Body of pancreas (tissue), 4 donors: ENCODE measurements at places on chromosomes 3 and 15. TPM values are rescaled to one million over a fixed set of nuclear protein-coding genes. Genes with fewer than 3 reads are reported as not detected.

The ACKR4 gene
- total RNA-seq = 2.0 TPM

- no peak overlapping the region for H3K4me3 ChIP-seq
- no peak overlapping the region for H3K27ac ChIP-seq
- H3K27me3 ChIP-seq = no peaks in the 10 kb centered on the region
- no peak for DNase-seq
- no peaks in the 10 kb centered on the region for H3K36me3 ChIP-seq
- H3K4me1 ChIP-seq = no peaks in the 10 kb centered on the region
These were observed 11.6 kb downstream of the ZBTB11 start for GRCh38 chr3:101665357-101665756.

DNA sequence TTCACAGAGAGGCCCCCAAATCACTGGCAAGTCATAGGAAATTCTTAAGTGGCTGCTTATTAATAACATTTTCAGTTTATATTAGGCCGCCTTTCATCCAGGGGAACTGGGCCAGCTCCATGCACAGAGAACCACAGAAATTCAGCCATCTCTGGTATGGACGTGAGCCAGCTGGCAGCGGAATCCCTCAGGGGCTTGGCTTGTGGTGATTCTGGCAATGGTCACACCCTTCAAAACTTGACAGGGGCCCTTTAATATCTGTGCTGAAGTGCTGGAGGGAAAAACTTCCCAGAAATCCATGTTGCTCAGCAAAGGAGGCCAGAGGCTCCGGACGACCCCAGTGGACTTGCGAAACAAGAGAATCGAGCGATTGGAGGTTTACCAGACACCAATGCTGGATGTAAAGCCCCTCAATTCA lies 11.3 kb downstream of the PRICKLE2 start:
- DNase-seq = peak; percentile 57
- no peak overlapping the region for H3K4me3 ChIP-seq
- peaks cover 9% of the 10 kb centered on the region for H3K4me1 ChIP-seq
- H3K27me3 ChIP-seq = no peaks in the 10 kb centered on the region

The AP3B2 gene
- total RNA-seq = 3.9 TPM

DNA sequence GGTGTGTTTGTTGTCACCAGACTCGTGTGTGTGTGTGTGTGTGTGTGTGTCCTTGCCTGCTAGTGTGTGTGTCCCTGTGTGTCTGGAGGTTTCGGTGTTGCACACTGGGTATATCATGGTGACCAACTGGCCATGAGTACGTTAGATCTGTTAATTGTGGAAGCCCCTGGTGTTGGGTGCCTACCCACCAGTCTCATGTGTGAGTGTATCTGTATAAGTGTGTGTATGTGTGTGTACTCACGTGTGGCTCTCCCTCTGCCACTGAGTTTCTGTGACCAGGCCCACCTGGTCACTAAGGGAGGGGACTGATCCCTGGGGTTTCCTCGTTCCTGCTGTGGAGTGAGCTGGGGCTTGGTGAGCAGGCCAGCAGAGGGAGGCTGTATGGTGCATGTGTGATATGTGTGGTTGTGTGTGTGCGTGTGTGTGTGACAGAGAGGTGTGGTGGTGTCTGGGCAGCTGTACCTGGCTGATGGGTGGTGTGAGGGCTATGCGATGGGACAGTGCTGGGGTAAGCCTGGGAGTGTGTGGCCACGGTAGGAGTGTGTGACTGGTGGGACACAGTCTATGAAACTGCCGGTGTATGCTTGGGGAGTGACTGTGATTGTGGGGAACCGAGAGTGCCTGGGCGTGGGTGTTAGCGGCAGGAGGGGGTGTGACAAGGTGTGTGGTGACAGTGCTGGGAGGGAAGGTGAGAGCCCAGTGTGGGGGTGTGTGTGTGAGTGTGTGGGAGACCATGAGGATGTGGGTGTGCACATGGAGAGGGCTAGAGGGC lies 1.8 kb downstream of the PRKCD start:
- peak overlapping the region; percentile 73 for H3K4me3 ChIP-seq
- no peaks in the 10 kb centered on the region for H3K36me3 ChIP-seq
- peaks cover 73% of the 10 kb centered on the region for H3K4me1 ChIP-seq
- peak overlapping the region; percentile 96 for H3K27ac ChIP-seq

DNA sequence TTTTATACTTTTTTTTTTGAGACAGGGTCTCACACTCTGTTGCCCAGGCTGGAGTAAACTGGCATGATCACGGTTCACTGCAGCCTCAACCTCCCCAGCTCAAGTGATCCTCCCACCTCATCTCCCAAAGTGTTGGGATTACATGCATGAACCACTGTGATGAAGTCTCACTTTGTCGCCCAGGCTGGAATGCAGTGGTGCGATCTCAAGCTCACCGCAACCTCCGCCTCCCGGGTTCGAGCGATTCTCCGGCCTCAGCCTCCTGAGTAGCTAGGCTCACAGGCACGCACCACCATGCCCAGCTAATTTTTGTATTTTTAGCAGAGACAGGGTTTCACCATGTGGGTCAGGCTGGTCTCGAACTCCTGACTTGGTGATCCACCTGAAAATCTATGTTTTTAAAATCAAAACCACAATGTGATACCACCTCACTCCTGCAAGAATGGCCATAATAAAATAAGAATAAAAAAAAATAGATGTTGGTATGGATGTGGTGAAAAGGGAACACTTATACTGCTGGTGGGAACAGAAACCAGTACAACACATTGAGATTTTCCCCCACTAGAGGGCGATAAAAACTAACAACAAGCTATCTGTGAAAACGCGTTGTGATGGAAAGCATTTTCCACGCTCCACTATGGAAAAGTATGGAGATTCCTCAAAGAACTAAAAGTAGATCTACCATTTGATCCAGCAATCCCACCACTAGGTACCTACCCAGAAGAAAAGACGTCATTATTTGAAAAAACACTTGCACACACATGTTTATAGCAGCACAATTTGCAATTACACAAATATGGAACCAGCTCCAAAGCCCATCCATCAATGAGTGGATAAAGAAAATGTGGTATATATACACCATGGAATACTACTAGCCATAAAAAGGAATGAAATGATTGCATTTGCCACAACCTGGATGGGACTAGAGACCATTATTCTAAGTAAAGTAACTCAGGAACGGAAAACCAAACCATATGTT lies 26.8 kb upstream of the OCA2 start:
- H3K27me3 ChIP-seq = no peaks in the 10 kb centered on the region
- no peak overlapping the region for H3K27ac ChIP-seq
- DNase-seq = peak; percentile 20
- peaks cover 3% of the 10 kb centered on the region for H3K36me3 ChIP-seq
- no peak overlapping the region for H3K4me3 ChIP-seq

GRCh38 chr3:171168551-171168950 lies 142.0 kb upstream of the SLC2A2 start:
- H3K4me3 ChIP-seq = no peak overlapping the region
- H3K36me3 ChIP-seq = no peaks in the 10 kb centered on the region
- H3K27me3 ChIP-seq = no peaks in the 10 kb centered on the region
- H3K4me1 ChIP-seq = peaks cover 30% of the 10 kb centered on the region
- peak overlapping the region; percentile 6 for H3K27ac ChIP-seq
- DNase-seq = no peak

DNA sequence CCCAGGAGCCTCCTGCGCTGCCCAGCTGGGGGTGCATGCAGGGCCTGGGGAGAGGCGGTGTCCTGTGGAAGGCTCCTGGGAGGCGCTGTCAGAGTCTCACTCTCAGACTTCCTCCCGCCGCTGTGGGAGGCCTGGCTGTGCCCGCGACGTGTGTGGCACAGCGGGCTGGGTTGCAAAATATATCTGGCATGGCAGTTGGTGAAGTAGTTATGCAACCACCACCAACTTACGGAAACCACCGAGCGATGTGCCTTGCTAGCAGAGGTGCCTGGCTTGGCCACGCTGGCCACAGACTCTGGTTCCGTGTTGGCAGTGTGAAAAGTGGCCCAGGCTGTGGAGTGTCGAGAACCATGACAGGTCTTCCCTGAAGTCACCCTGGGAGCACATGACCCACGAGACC lies 30.6 kb upstream of the GATA2 start:
- no peak overlapping the region for H3K27ac ChIP-seq
- no peaks in the 10 kb centered on the region for H3K36me3 ChIP-seq
- H3K27me3 ChIP-seq = no peaks in the 10 kb centered on the region
- no peak overlapping the region for H3K4me3 ChIP-seq
- no peak for DNase-seq
- no peaks in the 10 kb centered on the region for H3K4me1 ChIP-seq

The CCDC80 gene
- 17.4 TPM for total RNA-seq

- peaks cover 54% of the 10 kb centered on the region for H3K36me3 ChIP-seq
- H3K4me1 ChIP-seq = no peaks in the 10 kb centered on the region
- H3K27me3 ChIP-seq = no peaks in the 10 kb centered on the region
- DNase-seq = no peak
These were observed 23.4 kb upstream of the GNB5 start for GRCh38 chr15:52214553-52214952.

- no peak overlapping the region for H3K27ac ChIP-seq
- no peaks in the 10 kb centered on the region for H3K36me3 ChIP-seq
- H3K4me1 ChIP-seq = no peaks in the 10 kb centered on the region
- DNase-seq = peak; percentile 10
- no peaks in the 10 kb centered on the region for H3K27me3 ChIP-seq
These were observed 35.8 kb upstream of the PPM1L start for GRCh38 chr3:160720123-160720746.

The PAQR9 gene
- 0.33 TPM for total RNA-seq

The CA12 gene
- 16.1 TPM for total RNA-seq

DNA sequence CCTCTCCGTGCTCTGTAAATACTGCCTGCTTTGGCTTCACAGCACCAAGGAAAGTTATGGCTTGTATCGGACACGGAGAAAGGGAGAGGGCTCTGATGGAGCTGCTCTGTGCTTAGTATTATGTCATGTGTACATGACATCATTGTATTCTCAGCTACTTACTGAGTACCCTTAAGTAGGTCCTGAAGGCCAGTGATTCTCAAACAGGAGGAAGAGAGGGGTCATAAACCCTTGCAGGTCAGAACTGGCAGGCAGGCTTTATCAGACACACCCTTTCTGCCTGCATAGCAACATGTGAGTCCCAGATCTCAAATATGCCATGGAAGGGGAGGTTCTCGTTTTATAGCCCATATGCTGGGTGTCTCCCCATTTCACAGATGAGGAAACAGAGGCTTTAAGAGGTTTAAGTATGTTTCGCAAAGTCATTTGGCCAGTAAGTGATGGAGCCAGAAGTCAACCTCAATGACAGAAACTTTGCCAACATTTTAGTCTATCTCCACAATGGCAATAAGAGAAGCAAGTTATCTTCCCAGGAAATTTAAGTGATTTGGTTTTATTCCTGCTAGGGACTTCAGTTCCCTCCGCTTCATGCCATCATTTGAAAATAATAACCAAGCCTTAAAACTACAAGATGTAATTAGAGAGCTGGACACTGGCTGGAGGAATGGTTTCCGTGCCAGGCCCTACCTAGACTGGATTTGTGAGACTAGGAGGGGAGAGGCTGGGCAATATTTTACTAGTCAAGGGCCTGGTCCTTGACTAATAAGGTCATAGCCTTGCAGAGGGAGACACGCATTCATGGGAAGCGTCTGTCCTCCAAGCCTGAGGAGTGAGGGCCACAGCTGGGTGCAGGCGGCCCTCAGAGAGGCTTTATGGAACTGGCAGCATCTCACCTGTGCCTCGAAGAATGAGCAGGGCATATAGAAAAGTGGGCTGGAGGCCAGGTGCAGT lies 133.0 kb downstream of the XXYLT1 start:
- no peaks in the 10 kb centered on the region for H3K36me3 ChIP-seq
- H3K4me3 ChIP-seq = no peak overlapping the region
- H3K27me3 ChIP-seq = no peaks in the 10 kb centered on the region
- H3K27ac ChIP-seq = no peak overlapping the region
- H3K4me1 ChIP-seq = no peaks in the 10 kb centered on the region
- no peak for DNase-seq

The PEX5L gene
- 13.2 TPM for total RNA-seq

The CCR9 gene
- not detected for total RNA-seq

GRCh38 chr3:136789976-136790375 lies 28.9 kb upstream of the SLC35G2 start:
- no peaks in the 10 kb centered on the region for H3K27me3 ChIP-seq
- H3K4me1 ChIP-seq = peaks cover 11% of the 10 kb centered on the region
- no peak for DNase-seq
- H3K4me3 ChIP-seq = no peak overlapping the region
- H3K36me3 ChIP-seq = no peaks in the 10 kb centered on the region
- H3K27ac ChIP-seq = no peak overlapping the region

- no peaks in the 10 kb centered on the region for H3K36me3 ChIP-seq
- H3K27ac ChIP-seq = no peak overlapping the region
- H3K4me1 ChIP-seq = no peaks in the 10 kb centered on the region
- no peak overlapping the region for H3K4me3 ChIP-seq
- no peak for DNase-seq
These were observed 480.5 kb upstream of the ARRDC4 start for GRCh38 chr15:97479957-97480356.

The PRR20G gene
- total RNA-seq = not detected

DNA sequence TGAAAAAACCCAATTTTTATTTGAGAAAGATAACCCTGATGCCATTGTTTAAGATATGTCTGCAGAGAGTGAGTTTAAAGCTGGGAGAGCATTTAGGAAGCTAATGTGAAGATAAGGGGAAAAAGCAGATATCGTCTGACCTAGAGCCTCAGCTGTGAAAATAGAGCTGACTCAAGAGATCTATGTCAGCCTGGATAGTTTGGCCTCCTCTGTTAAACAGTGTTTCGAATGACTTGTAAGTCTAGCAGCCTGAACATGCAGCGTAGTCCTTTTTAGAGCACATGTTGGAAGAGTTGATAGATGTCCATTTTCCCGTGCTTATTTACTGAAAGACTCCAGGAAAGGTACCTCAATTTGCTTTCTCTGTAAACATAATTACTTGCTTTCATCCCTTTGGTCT lies 48.1 kb downstream of the ALCAM start:
- no peak overlapping the region for H3K4me3 ChIP-seq
- H3K27me3 ChIP-seq = no peaks in the 10 kb centered on the region
- H3K4me1 ChIP-seq = peaks cover 10% of the 10 kb centered on the region
- H3K27ac ChIP-seq = no peak overlapping the region
- DNase-seq = no peak
- H3K36me3 ChIP-seq = no peaks in the 10 kb centered on the region

DNA sequence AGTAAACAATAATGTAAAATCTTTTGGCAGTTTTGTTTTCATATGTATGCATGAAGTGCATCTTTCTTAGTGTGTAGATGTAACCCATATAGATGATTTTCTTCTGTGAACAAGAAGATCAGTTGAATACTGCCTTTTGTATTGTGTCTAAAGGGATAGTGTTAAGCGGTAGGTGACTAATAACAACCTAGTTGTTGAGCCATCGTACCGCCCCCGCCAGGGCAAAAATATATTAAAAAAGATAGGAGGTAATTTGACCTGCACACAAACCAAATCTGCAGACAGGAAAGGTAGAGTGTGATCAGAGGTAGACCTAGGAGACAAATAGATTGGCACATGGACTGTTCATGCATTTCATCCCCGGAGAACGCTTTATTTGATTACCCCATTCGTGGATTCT lies 3.3 kb upstream of the GMNC start:
- no peaks in the 10 kb centered on the region for H3K27me3 ChIP-seq
- H3K27ac ChIP-seq = no peak overlapping the region
- no peaks in the 10 kb centered on the region for H3K4me1 ChIP-seq
- no peak overlapping the region for H3K4me3 ChIP-seq
- H3K36me3 ChIP-seq = no peaks in the 10 kb centered on the region

The AADAC gene
- total RNA-seq = 8.0 TPM

GRCh38 chr3:112392393-112393359 lies 59.7 kb downstream of the CD200 start:
- H3K27ac ChIP-seq = no peak overlapping the region
- no peak overlapping the region for H3K4me3 ChIP-seq
- H3K4me1 ChIP-seq = no peaks in the 10 kb centered on the region
- no peaks in the 10 kb centered on the region for H3K36me3 ChIP-seq

- H3K36me3 ChIP-seq = no peaks in the 10 kb centered on the region
- peaks cover 13% of the 10 kb centered on the region for H3K4me1 ChIP-seq
- no peaks in the 10 kb centered on the region for H3K27me3 ChIP-seq
- DNase-seq = peak; percentile 40
- no peak overlapping the region for H3K4me3 ChIP-seq
- no peak overlapping the region for H3K27ac ChIP-seq
These were observed 118.8 kb upstream of the ADPGK start for GRCh38 chr15:72902245-72902918.
